ENCODE measurements at places on chromosomes 2 and 18.

GRCh38 chr2:72395096-72395495 lies 247.4 kb upstream of the CYP26B1 start:
- no peak for DNase-seq

- DNase-seq: no peak
These were observed 3.7 kb downstream of the NEURL3 start for GRCh38 chr2:96501471-96501874.

DNA sequence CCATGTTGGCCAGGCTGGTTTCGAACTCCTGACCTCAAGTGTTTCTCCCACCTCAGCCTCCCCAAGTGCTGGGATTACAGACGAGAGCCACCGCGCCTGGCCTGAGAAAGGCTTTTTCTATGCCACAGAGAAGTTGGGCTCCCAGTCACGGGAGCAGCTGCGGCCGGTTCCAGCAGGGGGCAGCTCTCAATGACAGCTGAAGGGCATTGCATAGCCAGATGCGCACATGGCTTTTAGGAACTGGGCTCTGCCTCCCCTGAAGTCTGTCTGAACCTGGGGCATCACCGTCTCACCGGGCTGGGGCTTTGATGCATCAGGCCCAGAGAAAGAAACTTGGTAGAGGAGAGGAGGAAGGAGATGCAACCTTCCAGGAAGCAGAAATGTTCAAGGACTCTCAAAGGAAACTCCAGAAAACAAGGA lies 84.2 kb upstream of the LAPTM4A start:
- peak; percentile 57 for DNase-seq

DNA sequence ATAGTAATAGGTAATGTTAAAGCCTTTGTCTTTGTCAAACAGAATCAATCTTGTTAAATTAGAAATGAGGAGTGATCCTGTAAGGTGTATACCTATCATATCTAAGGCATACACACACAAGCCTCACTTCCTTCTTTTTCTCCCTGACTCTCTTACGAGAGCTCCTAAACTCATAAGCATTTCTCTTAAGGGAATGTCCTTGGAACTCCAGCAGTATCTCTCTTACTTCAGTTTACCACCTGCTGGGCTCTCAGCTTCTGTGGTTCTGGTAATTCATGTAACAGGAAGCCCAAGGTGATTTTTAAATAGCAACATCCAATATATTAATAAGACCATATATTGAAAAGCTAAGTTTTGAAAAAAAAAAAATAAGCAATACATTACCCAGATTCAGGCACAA lies 85.9 kb downstream of the UBE2E3 start:
- no peak for DNase-seq

GRCh38 chr2:25310965-25311864 lies 30.5 kb downstream of the DNMT3A start:
- no peak for DNase-seq

All from GM18507 (cell line).